ENCODE measurements at places on chromosomes 1 and 21.

GRCh38 chr1:36436821-36437220 lies 13.4 kb downstream of the OSCP1 start:
- DNase-seq = no peak

GRCh38 chr1:88061492-88062177 lies 622.4 kb upstream of the PKN2 start:
- DNase-seq = no peak

DNA sequence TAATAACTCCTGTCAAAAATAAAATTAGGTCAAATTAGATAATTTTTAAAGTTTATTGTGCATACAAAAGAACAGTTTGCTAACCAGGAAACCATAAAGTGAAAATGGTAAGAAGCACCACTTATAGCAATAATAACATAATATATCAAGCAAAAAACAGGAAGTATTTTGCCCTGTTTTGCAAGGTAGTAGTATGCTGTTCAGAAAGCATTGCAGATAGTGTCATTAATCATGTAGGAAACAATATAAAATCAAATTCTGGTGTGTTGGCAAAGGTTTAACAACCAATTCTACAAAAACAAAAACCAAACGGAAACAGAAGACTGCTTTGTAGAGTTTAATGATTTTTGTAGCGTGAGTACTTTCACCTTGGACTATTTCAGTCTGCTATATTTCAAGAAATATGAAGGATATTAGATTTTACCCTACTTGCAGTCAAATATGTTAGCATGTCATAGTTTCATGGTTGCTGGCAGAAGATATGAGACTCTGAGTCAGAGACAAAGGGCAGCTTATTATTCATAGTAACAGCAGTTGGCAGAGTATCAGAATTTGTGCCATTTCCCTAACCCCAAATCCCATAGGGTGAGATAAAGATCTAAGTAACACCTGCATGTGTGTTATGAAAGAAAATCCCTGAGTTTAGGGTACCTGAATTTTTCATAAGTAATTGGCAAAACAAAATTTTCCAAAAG lies 729.0 kb upstream of the BRINP3 start:
- no peak for DNase-seq

DNA sequence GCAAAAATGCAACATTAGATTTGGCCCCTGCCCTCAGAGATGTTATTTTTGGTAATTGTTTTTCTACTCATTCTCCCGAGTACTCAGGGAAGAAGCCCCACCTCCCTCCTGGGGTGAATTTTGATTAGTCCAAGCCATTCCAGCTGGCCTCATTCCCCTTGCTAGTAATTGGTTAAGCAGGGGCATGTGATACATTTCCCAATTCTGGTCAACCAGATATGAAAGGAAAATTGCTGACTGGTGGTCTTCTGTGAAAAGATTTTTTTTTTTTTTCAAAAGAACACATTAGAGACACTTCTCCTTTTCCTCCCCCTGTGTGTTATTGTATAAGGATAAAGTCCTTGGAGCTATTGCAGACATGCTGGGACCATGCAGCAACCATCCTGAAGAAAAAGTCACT lies 71.1 kb upstream of the AKT3 start:
- no peak for DNase-seq

- DNase-seq = no peak
These were observed 11.8 kb downstream of the DRAM2 start for GRCh38 chr1:111127923-111128643.

GRCh38 chr1:81733480-81733879 lies 67.3 kb upstream of the ADGRL2 start:
- DNase-seq = no peak

DNA sequence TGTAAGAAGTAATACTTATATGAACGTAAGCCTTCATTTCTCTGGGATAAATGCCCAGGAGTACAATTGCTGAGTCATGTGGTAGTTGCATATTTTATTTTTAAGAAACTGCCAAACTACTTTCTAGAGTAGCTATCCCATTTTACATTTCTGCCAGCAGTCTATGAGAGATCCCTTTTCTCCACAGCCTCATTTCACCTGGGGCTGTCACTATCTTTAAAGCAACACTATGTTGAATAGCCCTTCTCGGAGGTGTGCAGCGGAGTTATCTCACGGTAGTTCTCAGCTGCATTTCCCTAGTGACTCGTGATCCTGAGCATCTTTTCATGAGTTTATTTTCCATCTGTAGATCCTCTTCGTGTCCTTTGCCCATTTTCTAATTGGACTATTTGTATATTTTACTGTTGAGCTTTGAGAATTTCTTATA lies 93.4 kb downstream of the ADARB1 start:
- no peak for DNase-seq

DNA sequence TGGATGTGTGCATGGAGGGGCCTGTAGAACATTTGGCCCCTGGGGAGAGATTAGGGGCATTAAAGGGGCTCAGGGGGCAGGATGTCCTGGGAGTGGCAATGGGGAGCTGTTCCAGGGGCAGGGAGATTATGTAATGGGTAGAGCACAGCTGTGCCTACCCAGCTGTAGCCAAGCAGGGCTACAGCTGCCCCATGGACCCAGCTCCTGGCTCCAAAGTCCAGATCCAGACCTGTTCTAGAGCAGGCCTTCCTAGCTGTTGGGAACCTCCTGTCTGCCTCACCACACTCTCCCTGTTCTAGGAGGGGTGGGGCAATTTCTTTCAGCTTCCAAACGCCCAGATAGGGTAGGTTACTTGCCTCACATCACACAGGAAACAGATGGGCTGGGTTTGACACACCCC lies 5.6 kb downstream of the RPS6KA1 start:
- DNase-seq = no peak

- no peak for DNase-seq
These were observed 81.4 kb downstream of the ASTN1 start for GRCh38 chr1:177082855-177083693.

DNA sequence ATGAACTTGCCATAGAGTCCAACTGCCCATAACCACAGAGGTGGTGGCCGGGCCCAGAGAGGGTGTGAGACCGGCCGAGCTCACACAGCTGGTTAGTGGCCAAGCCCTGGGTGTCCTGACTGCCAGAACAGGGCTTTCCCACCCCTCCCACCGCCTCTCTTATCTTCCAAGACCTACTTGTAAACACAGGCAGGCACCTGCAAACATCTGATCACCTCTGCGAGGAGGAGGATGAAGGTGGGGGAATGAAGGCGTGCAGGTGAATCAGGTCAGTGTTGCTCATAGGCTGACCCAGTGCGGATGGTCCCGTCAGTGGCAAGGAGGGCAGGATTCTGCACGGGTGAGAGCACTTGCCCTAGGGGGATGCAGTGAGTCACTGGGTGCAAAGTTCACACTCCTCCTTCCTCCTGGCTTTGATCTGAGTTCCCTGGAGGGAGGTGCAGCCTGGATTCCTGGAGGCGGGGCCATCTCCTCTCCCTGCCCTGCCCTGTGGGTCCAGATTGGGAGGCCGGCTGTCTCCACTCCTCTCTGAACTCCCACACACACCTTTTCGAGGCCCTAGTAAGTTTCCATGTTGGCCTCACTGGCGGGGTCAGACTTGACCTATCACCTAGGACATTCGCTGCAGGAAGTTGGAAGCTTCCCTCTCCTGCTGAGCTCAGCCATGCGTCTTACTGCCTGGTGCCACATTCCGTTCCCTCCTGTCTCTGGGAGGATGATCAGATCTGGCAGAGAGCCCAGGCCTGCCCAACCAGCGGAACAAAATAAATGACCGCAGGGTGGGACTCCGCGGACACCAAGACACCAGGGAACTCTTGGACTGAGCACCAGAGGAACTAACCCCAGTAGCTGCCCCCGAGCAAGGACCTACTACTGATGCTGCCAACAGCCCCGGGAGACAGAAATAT lies 7.3 kb downstream of the UQCRHL start:
- no peak for DNase-seq

DNA sequence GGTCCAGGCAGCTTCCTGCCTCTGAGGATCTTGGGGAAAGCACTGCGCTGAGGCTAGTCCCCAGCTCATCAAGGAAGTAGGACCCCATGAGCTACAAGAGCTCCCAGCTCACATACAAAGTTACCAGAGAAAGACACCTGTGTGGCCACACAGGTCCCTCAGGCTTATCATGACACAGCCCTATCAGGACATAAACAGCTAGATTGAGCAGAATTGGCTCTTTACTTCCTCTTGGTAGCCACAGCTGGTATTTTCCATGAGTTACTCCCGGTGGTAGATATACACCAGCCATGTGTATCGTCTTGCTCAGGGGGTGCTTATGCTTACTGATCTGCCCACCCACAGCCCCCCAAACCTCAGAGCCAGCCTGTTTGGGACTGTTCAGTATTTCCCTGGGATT lies 1.2 kb downstream of the LENEP start:
- DNase-seq = no peak

- no peak for DNase-seq
These were observed 436.6 kb upstream of the C1orf87 start for GRCh38 chr1:60510162-60510561.

DNA sequence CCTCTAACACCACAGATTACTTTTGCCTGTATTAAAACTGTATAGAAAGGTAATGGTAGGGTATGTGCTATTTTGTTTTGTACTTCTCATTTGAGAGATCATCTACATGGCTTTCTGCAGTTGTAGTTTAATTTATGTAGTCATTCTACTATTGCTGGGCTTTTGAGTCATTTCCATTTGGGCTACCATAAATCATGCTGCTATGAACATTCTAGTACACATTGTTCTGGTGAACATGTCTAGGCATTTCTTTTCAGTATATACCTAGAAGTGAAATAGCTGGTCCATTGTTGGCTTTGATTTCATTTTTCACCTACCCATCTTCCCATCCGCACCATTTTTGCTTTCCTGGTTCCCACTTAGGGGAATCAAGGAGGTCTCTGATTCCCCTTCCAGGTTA lies 18.7 kb downstream of the EDN2 start:
- DNase-seq = no peak

- no peak for DNase-seq
These were observed 51.6 kb upstream of the HAO2 start for GRCh38 chr1:119316870-119317416.

GRCh38 chr21:16071761-16072160 lies 342.0 kb downstream of the USP25 start:
- DNase-seq = no peak

GRCh38 chr1:206896261-206896660 lies 982 bp upstream of the IL24 start:
- DNase-seq = no peak
